ENCODE measurements at places on chromosomes 3 and 15.

DNA sequence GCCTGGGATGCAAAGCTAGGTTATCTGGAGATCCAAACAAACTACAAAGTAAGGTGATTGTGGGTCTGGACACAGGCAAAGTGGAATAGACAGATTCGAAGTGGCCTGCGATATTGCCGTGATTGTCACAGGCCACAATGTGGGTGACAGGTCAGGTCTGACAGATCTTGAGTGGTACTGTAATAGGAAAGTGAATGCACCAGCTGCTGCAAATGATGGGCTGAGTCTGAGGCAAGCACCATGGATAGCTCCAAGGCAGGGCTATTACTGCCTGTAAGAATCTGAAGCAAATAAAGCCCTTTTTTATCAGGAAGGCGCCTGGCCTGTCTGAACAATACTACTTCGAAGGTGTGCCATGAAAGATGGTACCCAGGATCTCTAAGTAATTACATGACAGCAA is 10.0 kb downstream of the ARMC8 start:
- DNase-seq = peak; percentile 23

DNA sequence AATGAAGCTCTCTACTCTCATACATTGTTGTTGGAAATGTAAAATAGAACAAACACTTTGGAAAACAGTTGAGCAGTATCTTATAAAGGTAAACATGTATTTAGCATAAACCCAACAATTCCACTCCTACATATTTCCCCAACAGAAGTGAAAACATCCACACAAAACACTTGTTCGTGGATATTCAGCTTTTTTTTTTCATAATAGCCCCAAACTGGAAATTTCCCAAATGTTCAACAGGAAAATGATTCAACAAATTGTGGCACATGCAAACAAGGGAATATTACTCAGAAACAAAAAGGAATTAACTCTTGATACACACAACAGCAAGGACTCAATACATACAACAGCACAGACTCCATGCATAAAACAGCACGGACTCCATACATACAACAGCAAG is 28.5 kb downstream of the RFTN1 start:
- no peak for DNase-seq

- no peak for DNase-seq
These were observed 454.8 kb downstream of the SHQ1 start for GRCh38 chr3:72393455-72393854.

DNA sequence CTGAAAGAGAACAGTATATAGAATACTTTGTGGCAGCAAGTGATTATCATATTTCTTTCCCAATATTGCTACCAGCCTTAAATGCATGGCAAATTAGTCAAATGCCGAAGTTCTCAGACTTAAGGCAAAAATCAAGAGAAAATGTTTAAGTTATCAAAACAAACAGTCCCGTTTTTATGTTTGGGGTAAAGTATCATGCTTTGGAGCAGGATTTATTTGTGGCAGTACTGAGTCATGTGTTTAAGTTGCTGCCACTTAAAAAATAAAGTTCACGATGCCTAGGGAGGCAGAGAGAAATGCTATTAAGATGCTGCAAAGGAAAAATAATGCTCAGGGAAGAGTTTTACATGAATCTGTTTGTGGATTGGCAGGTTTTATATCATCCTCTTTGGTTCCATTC is 417.4 kb upstream of the MDFIC2 start:
- peak; percentile 42 for DNase-seq

GRCh38 chr3:191094057-191094845 is 104.8 kb upstream of the OSTN start:
- DNase-seq = peak; percentile 79

GRCh38 chr3:190269101-190269500 is 53.1 kb downstream of the CLDN1 start:
- DNase-seq = no peak

DNA sequence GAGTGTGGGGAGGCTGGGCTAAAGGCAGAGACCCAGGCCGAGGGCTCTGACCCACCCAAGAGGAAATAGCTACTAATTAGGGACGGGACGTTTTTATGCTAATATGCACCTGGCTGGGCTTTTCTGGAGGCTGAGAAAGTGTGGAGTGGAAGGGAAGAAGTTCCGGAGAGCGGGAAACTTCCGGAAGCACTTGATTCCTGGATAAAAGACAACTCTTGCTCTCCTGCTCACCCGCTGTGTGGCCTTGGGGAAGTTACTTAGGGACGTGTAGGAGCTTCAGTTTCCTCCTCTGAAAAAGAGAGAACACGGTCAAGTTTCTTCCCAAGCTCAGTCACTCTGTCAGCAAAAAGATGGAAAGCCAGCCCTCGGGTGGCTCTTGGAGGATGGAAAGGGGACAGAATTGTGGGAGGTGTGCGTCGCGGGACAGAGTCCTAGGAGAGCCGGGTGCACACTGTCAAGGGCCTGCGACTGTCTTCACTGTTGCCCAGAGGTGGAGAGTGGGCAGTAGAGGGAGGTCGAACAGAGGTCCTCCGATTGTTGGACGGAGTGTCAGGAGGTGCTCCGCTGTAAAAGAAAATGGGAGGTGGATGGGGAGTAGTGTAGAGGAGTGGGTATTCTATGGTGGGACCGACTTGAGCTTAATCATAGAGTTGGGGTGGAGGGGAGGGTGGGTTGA is 43.2 kb downstream of the EPHB3 start:
- no peak for DNase-seq

- DNase-seq = no peak
These were observed 387.4 kb downstream of the RBMS3 start for GRCh38 chr3:29668233-29668632.

DNA sequence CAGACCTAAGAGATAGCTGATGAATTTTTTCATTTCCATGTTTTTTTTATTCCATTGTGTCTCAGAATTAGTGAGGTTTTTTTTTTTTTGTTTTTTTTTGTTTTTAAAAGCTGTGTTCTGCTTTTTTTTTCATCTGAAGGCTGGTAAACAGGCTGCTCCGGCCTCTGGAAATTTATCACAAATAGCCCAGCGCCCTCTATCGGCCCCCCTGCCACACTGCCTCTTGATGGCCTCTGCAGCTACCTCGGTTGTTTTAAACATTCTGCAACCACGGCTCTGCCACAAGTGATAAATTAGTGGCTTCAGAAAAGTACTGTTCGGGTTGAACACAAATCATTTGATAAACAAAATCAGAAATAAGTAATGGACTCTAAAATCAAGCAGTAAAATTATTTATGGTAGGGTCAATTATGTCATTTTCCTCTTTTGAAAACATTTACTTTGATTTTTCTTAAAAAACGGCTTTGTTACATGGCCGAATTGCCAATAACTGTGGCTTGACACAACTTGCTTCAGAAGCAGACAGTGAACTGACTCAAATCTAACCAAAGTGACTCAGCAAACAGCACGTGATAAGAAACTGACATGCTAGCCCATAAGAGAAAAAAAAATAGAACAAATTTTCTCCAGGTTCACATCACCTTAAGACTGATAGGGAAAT is 87.8 kb downstream of the RSL24D1 start:
- DNase-seq = peak; percentile 39

GRCh38 chr15:69225355-69226022 is 65.1 kb downstream of the GLCE start:
- peak; percentile 42 for DNase-seq

DNA sequence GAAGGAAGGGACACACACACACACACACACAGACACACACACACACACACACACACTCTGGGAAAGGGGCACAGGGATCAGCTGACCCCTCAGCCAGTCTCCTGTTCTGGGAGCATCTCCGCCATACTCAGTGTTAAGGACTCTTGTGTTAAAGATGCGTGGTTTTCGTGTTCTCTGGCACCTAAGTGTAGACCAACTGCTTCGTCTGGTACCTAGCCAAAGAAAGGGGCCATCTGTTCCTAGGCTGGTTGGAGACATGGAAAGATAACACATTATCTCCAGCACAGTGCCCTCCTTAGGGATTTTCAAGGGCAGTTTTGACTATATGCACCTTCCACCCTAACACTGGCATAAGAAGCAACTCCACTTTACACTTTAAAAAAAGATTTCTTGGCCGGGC is 65.1 kb downstream of the EPHB1 start:
- DNase-seq = no peak

GRCh38 chr3:86282106-86282787 is 708.7 kb downstream of the VGLL3 start:
- no peak for DNase-seq

DNA sequence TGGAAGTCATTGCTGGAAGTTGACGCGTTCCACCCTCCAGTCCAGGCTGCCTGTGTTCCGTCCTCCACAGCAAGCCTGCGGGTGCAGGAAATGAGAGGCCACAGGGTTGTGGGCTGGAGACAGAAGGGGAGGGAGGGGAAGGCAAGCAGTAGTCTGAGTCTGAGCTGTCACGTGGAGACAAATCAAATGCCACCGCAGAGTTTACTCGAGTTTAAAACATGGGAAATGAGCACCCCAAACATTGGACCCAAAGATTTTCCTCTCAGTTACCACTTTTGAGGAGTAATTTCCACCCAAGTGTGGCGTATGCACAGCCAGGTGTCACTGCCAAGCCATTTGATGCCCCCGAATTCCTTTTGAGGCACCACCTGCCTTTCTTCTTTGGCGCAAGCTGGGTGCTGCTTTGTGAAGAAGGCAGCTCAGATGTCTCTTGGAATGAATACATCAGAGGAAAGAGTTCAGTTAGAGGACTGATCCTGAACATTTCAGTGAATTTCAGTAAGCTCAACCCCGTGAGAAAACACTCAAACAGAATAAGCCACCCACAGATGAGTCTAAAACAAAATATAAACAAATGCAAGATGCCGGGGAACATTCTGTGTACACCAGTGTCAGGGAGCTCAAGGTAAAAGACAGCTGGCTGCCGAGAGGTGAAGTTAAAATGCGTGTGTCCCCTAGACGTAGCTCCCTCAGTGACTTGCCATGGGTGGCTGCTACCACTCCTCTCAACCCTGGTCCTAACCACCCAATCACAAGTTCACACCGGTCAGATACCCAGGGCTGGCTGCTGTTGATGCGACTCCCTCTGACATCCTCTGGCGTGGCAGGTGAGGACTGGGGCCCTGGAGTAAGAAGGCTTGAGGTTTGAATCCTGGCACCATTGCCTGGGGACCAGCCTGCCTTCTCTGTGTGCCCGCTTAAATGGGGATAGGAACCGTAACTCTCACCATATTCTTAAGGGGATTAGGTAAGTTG is 203.8 kb downstream of the UACA start:
- DNase-seq = peak; percentile 26

GRCh38 chr3:124125315-124125714 is 133.4 kb upstream of the ROPN1 start:
- no peak for DNase-seq

GRCh38 chr15:33468740-33469139 is 158.0 kb downstream of the RYR3 start:
- no peak for DNase-seq

- no peak for DNase-seq
These were observed 185.2 kb upstream of the ARL6 start for GRCh38 chr3:97579365-97579764.

DNA sequence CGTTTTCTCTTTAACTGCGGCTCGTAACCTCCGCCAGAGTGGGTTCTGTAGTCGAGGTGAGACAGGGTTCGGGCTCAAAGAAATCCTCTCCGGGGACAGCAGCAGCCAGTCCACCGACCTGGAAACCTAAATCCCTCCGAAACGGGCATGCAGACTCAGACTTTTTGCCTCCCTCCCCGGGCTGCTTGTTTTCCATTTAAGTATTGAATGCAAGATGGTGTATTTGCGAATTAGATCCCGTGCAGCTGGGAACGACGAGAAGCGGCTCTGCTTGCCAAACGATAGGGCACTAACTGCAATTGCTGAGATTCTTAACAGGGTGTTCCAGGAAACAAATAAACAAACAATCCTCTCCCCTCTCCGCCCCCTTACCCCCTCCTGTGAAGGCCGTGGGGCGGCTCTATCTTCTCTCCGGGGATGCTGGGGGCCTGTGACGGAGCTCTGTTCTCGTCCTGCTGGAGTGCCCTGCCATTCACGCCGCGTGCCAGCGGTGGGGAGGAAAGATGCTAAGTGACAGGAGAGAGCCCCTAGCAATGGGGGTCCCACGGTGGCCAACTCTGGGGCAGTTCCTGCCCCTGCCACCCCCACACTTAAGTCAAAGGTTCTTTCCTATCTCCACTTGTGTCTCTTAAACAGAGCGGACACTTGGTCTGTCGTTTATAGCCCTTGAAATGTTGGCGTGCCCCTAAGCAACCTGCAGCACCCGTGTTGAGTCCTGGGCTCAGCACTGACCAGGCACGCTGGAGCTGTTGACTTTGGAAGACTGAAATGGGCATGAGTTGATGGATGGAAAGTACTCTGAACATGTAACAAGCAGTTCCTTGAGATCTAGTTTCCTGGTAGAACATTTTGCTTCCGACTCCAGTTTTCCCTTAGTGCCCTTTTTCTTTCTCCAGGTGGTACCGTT is 1.3 kb upstream of the ETV5 start:
- DNase-seq = no peak

DNA sequence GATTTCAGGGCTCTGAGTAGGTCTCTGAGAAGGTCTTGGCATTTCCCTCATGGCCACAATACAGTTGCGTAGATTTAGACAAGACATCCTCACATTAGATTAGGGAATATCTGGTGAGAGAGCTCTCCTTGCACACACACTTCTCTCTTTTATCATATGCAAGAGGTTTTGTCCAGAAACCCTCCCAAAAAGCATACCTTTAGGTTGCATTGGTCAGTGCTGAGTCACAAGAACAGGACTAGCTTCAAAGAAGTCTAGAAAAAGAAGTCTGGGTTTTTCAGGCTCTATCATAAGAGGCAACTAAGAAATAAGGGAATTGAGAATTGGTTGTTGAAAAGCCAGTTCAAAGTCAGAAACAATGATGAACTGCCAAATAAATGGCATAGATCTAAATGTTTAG is 40.1 kb upstream of the MITF start:
- no peak for DNase-seq

DNA sequence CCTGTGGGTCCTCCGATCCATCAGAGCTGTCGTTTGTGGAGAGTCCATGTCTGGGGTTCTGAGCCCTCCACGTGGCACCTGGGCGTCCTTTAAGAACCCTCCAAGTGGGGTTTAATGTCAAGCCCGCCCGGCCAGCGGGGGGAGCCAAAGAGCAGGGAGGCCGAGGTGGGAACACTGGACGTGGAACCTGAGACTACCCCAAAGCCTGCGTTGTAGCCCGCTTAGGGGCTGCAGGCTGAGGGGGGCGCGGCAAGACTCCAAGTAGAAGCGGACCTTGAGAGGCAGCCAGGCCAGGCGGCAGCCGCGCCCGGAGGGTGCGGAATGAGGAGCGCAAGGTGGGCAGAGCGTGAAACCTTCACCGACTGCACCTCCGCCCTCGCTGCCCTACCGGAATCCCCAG is 126.2 kb upstream of the ATP10A start:
- no peak for DNase-seq

DNA sequence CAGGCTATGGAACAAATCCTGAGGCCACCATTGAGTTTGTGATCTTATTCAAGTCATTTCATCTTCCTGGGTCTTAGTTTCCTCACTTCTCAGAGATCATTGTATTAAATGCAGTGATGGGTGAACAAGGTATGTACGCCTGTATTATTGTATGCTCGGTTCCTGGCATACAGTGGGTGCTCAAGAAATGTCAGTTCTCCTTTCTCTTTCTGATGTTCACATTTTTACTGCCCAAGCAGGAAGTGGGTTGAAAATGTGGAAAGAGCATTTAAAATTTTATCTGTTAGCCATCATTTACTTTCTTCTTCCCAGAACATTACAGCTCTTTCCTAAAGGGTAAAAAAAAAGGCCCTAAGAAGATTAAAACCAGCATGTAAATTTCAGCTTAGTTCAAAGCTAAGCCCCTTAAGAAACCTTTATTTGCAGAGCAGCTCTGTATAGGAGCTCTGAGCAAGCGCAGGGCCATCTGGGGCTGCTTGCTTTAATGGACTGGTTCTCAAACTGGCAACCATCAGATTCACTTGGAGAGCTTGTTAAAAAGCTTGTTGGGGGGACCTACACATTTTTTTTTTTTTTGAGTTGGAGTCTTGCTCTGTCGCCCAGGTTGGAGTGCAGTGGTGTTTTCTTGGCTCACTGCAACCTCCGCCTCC is 179.4 kb downstream of the CHST2 start:
- no peak for DNase-seq

- no peak for DNase-seq
These were observed 162.7 kb upstream of the IQSEC1 start for GRCh38 chr3:13235897-13236296.
